ENCODE measurements at places on chromosomes 11 and 22.

- DNase-seq, result no peak
Measured at GRCh38 chr11:65862191-65862735, 2.0 kb downstream of the MUS81 start.

GRCh38 chr22:47200273-47201051, 438.0 kb downstream of the TBC1D22A start:
- no peak for DNase-seq

DNA sequence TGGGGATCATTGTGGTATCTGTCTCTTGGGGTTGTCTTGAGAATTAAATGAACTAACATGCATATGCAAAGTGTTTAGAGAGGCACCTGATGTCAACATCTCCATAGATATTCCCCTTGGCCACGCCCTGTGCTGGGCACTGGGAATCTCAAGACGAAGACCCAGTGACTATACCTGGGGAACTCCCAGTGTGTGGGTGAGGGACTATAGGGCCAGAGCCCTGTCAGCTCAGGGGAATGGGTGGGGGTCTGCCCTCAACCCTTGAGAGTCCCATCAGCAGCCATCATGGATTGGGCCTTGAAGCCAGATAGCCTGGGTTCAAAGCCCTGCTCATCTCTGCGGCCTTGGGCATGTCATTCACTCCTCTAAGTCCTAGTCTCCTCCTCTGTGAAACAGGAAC, 21.6 kb upstream of the LMO1 start:
- no peak for DNase-seq

- DNase-seq, result no peak
Measured at GRCh38 chr11:113507341-113507740, 32.1 kb upstream of the DRD2 start.

DNA sequence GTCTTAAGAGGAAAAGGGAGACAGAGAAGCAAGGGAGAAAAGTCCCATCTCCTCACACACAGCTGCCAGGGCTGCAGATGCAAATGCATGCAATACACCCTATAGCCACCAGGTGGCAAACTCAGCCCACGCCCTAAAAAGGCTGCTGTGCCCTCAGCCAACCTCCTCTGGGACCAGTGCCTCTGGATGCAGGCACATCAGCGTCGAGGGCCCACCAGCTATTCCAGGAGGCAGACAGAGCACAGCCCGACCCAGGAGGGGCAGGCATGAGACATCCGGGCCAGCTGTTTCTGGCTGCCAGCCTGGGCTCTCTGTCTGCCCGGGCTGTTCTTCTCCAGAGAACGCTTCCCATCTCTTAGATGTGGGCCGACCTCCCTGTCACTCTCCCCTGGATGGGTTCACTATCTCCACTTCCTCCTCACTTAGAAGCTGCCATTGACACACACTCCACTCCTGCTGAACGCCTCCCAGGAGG, 39.7 kb downstream of the TPBGL start:
- peak; percentile 84 for DNase-seq

DNA sequence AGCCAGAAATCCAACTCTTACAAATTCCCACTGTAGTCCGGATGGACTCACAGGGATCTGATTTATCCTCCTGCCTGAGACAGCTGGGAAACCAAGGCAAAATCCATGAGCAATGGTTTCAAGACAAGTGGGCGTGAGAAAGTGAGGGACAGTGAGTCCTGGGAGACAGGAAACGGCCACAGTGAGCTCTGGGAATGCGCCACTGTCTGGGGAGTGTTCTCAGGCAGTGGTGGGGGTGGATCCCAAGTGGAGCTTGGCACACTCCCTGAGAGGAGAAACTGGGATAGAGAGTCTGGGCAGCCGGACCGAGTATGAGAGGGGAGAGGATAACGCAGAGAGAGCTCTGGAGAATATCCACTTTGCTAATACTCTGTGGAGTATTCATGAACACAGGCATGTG, 9.8 kb downstream of the IL17REL start:
- DNase-seq, result no peak

- peak; percentile 25 for DNase-seq
Measured at GRCh38 chr11:95680169-95680929, 109.2 kb downstream of the FAM76B start.

- DNase-seq, result no peak
Measured at GRCh38 chr11:70159627-70160570, 43.2 kb upstream of the FADD start.

DNA sequence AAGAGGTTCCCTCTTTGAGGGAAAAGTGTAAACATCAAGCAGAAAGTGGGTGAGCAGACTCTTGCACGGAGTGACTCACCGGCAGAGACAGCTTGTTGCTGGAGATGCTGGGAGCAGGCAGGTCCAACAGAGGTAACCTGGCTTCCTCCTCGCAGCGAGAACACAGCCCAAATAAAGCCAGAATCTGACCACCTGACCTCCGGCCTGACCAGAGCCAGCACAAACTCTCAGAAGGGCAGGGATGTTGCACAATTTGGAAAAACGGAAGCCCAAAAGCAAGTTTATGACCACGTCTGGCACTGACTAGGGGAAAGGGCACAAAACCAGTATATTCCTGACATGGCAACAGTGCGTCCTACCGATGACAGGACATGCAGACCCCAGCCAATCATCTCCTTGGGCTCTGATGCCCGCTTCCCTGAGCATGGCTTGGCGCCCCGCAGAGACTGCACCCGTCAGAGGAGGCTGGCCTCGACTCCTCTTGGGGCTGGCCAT, 5.4 kb downstream of the SMCO4 start:
- DNase-seq, result no peak

DNA sequence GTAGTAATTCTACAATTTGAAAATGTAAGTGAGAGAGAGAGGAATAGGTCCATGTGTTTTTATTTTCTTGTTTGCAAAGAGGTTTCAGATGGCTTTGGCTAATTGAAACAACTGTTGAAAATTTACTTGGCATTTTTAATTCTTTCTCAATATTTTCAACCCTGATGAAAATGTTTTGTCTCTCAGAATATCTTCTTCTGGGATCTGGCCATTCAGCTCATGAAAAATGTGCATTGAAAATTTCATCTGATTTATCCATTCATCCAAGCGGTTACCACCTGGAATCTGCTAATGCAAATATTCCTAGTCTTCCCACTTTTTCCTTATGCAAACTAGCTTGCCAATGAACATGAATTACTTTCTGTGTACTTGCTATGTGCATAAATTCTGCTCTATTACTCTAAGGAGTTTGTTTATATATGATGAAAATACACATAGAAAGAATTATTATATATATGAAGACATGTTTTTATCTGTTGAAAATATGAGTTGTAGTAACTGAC, 621.2 kb downstream of the LRRC4C start:
- no peak for DNase-seq

DNA sequence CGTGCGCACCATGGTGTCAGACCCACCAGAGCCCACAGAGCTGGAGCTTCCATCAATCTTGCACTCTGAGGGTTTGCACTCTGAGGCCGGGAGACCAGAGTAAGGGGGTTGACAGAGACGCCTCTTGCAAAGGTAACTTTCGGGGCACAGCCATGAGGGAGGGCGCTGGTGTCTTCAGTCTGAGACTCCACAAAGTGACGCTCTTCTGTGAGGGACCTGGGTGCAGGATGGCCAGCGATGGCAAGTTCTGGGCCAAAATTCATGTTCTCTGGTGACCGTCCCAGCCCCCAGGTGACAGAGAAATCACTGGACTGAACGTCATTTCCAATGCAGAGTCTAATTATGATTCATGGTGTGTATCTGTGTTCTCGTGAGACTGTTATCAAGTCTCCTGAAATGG, 1395.2 kb downstream of the TBC1D22A start:
- DNase-seq, result no peak

GRCh38 chr11:70420008-70420464, 21.7 kb downstream of the CTTN start:
- no peak for DNase-seq

- peak; percentile 55 for DNase-seq
Measured at GRCh38 chr22:45006964-45007390, 2.8 kb downstream of the PHF21B start.

DNA sequence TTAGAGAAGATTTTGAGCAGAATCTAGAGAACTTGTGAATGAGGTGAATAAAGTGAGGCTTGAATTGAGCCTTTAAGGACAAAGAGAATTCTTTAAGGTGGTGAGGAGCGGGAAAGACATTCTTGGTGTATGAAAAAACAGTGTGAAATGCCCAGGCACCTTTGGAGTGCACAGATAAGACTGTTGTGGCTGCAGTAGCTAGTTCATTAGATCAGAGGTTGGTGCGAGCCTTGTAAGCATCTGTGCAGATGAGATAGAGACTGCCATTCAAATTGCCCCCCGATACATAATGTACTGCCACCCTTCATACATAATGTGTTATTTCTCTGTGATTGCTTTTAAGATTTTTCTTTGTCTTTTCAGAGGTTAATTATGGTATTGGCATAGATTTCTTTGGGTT, 31.3 kb downstream of the ATXN10 start:
- DNase-seq, result no peak

- no peak for DNase-seq
Measured at GRCh38 chr22:31099386-31099785, 8.0 kb downstream of the SELENOM start.

DNA sequence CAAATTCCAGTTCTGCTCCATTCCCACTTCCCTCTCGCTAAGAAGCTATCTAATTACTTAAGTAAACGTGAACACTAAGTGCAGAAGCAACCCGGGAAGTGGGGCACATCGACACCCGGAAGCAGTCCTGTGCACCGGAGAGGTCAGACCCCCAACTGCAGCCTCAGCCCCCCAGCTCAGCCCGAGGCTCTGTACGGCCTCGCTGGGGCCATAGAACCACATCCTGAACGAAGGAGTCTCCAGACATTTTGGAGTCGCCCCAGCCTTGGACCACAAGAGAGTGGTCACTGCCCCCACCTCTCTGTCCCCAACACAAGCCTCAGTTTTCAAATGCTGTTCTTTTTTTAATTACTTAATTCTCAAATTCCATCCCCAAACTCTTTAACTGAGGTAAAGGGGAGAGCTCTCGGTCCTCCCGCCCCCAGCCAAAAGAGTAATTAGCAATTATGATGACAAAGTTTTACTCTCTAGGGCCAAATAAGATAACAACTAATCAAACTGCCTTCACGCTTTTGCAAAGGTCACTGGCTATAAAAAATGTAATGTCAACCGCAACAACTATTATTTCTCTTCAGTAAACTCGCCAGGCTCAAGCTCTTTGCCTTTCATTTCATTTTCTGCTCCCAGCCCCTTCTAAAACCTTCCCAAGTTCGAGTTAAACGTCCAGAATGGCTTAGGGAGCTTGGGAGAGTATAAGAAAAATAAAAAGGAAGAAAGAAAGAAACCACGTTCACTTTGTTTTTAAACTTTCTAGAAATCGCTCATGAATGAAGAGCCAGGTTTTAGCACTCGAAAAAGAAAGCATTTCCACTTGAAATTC, 2.2 kb downstream of the PAX6 start:
- no peak for DNase-seq

GRCh38 chr22:48741540-48741939, 1086.1 kb downstream of the BRD1 start:
- DNase-seq, result no peak

- no peak for DNase-seq
Measured at GRCh38 chr11:128772814-128773213, 78.9 kb downstream of the FLI1 start.

DNA sequence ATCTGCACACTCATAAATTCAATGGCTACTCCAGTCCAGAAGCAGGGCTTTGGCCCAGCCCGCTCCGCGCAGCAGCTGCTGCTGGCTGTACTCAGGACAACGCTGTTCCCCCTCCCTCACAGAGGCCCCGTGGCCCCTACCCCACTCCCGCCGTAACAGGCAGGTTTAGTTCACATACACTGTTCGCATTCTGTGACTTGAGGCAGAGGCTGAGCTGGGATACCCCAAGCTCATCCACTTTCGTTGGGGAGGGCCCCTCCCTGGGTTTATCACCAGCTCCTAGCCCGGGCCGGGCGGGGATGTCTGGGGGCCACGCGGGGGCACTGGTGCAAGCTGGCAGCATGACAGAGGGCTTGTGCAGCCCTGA, 52.4 kb downstream of the SYT13 start:
- DNase-seq, result no peak

DNA sequence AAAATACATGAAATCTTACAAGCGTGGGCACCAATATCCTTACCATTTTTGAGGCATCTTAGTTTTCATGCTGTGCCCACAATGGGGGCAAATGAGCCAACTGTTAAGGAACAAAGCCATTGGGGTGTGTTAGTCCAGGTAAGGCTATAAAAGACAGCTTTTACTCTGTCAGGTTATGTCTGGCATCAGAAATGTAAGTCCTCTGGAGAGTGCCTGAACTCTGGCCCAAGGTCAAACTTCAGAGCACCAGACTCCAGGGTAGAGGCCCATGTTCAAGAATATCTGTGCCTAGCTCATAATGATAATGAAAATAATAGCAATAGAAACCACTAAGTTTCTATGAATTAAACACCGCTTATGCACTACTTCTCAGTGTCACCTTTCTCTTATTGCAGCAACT, 105.5 kb downstream of the CSNK2A3 start:
- DNase-seq, result no peak

- DNase-seq, result no peak
Measured at GRCh38 chr11:1486054-1486825, at the start of gene MOB2. TSS of gene MOB2 (minus strand) at chr11:1486779. CDS start at chr11:1486556, 223 bp downstream.
